H4 (cell line): ENCODE measurements at places on chromosomes 4 and X. TPM values are rescaled to one million over a fixed set of nuclear protein-coding genes. Genes with fewer than 3 reads are reported as not detected.
A peak's percentile ranks its signal among the peaks of the same experiment; 100 is the strongest.

- no peak for DNase-seq
Measured at GRCh38 chr4:67152976-67153375, 392.3 kb downstream of the CENPC start.

DNA sequence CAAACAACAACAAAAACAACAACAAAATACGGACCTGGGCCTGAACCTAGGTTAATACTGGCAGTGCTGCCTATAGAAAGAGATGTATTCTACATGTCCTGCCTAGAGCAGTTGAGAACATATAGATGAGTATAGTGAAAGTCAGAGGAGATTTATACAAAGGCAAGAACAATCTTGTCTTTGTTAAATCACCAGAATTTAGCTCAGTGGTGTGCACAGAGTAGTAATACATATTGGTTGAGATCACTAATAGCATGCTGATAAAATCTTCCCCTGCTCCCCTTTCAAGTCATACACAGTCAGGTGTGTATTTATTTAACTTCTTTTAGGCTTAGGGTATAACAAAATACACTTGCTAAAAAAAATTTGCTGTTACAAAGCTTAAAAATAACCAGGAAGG lies 247.8 kb downstream of the ADGRL3 start:
- DNase-seq: no peak

DNA sequence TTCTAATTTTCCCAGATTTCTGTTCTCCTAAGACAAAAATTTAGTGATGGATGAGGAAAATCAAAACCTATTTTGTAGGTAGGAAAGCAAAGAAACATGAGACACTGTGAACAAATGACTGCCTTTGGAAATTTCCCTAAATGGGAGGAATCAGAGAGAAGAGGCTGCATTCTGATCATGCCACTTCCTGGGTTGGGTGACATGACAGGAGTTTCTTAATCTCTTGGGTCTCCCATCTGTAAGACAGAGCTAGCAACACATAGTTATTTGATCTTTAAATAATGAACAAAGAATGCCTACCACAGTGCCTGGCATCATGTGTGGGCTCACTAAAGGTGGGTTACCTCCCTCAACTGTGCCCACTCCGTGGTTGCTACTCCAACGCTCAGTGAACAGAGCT lies 57.1 kb downstream of the CCDC149 start:
- DNase-seq: no peak

- DNase-seq: no peak
Measured at GRCh38 chr4:163598028-163598427, 103.5 kb downstream of the TMA16 start.

DNA sequence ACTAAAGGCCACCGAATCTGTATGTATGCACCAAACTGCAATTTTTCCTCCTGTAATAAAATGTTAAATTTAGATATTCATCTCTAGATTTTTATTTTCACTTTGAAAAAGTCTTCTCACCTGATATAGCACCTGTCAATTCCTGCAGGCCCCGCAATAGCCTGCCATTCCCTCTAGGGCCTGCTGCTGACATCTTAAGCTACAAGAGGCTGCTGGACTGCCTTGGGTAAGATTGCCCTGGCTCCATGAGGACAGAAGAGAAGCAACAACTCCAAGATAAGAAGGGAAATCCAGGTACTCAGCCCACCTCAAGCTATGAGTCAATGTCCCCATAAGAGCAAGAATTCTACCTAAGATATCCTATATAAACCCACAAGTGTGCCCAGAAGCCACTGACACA lies 230.2 kb upstream of the AGTR2 start:
- DNase-seq: no peak

DNA sequence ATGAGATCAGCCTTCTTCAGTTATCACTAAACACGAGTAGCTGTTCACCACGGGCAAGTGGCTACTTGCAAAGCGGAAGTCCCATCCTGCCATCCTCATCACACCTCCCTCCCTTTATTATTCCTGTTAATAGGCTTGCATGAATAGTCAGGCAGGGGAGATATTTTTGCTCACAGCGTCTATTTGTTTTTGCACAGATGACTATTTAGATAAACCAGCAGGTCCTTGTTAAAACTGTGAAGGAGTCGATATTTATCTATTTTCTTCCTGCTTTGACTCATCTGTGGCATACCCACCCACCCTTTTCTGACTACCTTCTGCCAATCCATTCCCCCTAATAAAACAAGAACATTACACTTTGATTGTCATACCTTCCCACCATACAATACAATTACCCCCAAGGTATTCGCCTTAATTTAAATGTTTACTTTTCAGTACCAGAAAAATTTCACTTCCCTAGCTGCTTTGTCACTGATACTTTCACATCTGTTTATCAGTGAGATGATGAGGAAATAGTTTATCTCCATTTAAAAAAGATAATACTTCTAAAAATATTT lies 96.6 kb upstream of the BANK1 start:
- DNase-seq: no peak

DNA sequence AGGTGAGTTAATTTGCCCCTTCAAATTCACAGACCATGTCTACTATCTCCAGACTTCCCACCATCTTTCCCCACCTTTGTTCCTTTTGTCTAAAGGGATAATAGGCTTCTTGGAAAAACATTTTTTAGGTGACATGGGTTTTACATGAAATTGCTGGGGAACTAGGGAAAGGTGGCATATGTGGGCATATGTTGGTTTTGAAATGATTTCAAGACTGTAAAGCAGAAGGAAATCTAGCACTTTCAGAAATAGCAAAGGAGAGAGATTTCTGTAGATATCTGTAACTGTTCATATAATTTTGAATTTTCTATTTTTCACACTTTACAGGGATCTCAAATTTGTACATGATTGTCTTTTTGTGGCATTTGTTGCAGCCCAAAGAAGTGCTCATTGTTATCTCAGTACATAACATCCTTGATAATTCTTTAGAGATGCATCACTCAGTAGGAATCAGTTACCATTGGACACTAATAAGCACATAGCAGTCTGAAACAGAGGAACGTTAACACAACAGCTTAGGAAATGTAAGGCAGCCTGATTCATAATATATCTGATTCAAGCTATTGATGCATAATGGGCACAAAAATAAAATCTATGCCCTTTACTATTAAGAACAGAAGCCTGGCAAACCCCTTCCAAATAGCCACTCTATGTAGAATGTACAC lies 659.7 kb downstream of the CENPC start:
- DNase-seq: no peak

DNA sequence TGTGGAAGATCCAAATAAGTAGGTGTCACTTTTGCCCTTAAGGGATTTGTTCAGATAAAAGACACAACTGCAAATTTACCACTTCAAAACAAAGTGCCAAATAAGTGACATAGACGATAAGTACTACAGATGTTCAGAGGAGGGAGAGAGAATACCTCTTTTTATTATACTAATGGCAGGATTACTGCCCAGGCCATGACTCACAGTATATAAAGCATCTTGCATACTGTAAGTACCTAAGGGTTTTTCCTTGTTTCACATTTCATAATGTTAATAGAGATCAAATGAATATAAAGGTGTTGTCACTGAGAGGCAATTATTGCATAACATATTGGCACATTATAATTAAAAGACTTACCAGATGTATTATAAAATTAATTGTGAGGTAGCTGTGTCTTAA lies 46.4 kb downstream of the PTPN13 start:
- DNase-seq: no peak

DNA sequence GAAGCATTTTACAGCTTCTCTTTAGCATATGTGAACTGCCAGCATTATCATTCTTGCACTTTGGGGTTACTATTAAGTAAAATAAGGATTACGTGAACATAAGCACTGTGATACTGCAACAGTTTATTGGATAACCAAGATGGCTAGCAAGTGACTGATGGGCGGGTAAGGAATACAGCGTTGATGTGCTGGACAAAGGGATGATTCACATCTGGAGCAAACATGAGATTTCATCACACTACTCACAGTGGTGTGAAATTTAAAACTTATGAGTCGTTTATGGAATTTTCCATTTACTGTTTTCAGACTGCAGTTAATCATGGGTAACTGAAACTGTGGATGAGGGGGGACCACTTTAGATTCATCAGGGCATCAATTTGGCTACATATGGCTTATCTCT lies 16.0 kb downstream of the NBDY start:
- peak; percentile 9 for DNase-seq

GRCh38 chr4:4754641-4755040 lies 104.8 kb upstream of the MSX1 start:
- DNase-seq: no peak

DNA sequence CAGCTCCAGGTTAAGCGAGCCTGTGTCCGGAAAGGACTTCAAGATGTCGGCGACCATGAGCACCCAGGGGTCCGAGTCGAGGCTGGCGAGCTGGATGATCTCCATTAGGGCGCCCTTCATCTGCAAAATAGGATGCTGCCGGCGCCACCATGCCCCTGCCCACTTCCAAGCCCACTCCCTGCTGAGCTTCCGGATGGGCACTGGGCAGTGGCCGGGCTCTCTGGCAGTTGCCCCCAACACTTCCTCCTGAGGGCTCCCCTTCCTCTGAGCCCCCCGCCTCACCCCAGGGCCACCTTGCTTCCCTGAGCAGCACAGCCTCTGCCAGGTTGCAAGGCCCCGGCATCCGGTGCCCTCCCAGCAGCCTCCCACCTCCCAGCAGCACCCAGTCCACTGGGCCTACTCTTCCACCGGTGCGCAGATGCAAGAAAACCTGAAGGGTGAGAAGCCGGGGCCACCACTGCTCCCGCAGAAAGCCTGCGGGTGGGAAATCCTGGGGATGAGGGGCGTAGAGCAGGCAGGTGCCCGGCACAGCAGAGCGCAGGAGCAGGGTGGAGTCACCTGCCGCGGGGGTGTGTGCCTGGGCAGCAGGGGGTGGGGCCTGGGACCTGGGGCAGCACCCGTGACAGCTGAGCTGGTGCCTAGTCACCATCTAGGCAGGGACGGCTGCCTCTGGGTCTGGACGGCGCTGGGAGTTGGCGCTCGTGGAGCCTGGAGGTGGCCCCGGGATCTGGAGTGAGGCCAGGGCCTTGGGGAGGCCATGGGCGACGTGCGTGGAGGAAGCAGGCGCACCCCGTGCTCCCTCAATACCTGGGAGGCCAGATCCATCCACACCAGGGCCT lies 17.0 kb downstream of the NELFA start:
- no peak for DNase-seq

DNA sequence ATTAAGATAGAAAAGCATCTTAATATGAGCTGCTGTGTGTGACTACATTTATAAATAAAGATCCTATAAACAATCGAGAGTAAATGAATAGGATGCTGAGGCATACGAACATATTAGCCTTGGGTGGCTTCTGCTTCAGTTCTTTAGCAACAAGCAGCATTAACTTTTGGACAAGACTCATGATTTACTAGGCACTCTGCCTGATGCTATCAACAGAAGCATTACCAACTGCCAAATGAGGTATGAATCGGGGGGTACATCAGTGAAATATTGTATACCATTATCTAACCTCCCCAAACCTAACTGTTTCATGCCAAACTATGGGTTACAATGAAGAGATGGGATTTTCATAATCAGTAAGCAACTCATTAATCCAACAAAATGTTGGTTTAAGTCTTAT lies 113.1 kb downstream of the RAB28 start:
- DNase-seq: no peak

GRCh38 chr4:18914182-18914581 lies 892.6 kb upstream of the LCORL start:
- DNase-seq: no peak

DNA sequence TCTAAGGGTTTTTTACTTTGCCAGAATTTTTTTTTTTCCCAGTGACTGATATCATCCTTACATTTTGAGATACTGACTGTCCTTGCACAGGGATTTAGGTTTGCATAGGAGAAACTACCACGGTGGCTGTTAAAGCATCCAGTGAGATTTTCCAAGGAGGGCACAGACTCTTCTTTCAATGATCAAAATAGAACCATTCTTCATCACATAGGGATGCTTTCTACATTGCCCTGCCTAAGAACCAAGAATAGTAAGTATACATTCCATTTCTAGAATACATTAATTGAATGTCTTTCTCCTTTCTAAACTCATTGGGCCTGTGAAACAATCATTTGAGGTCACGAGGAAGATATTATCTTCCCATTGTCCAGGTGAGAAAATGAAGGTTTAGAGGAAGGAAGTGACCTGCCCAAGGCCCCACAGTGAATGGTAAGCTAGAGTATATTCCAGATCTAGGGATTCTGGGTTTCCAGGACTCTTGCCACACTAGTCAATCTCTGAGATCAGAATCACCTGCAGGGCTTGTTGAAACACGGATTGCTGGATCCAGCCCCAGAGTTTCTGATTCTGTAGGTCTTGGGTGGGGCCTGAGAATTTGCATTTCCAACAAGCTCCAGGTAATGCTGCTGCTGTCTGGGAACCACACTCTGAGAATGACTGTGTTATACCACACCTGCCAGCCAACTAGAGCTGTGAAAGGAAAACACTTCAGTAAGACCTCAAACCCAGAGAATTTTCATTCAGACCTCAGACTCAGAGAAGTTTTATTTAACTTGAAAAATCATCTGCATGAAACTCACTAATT lies 17.7 kb upstream of the TMEM154 start:
- DNase-seq: no peak

DNA sequence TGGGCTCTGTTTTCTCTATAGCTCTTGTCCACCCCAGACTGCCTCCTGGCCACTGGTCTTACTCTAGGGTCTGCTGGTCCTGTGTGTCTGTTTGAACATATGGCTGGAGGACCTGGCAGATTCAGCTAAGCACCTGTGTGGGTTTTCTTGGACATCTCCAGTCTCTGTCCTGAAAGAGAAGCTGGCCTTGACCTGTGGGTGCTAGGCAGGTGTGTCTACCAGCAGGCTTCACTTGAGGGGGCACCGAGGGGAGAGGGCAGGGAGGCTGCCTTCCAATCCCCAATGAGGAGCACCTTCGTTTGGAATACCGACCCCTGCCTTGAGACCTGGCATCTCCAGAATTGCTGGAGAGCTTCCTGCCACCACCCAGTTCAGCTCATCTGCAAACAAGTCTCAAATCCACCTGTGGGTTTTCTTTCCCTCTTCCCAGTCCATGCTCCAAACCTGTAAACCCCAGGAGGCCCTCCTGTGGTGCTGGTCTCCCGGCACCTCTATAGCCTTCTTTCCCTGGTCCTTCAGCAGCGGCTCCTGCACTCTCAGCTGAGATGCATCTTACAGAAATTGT lies 45.2 kb downstream of the HTRA3 start:
- no peak for DNase-seq

DNA sequence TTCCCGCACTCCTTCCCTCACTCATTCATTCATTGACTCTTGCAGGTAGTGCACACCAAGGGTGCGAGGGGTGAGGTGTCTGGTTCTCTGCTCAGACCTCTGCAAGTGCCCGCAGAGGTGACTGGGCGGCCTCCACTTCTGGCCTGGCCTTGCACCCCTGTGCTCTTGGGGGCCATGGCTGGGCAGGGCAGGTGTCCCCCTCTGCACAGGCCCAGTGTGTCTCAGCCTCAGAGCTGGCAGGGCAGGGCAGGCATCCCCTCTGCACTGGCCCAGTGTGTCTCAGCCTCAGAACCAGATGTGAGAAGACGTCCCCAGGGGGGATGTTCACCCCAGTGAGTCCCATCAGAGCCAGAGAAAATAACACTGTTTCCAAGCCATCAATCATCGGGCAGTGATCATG lies 16.8 kb downstream of the CPZ start:
- no peak for DNase-seq

Gene DIAPH2
- total RNA-seq: 4.1 and 6.3 TPM in 2 replicates

Gene ZNF157
- total RNA-seq: not detected in 2 replicates

Gene FOXR2
- 7.5 and 8.1 TPM in 2 replicates for total RNA-seq

Gene SORCS2
- total RNA-seq: 0.02 and 0.08 TPM in 2 replicates

Gene RASSF6
- 0.08 TPM in 1 of 2 replicates, not detected in the other for total RNA-seq

Gene XAGE2
- total RNA-seq: not detected in 2 replicates
